ENCODE measurements at places on chromosomes 2 and 18.
A peak's percentile ranks its signal among the peaks of the same experiment; 100 is the strongest.

DNA sequence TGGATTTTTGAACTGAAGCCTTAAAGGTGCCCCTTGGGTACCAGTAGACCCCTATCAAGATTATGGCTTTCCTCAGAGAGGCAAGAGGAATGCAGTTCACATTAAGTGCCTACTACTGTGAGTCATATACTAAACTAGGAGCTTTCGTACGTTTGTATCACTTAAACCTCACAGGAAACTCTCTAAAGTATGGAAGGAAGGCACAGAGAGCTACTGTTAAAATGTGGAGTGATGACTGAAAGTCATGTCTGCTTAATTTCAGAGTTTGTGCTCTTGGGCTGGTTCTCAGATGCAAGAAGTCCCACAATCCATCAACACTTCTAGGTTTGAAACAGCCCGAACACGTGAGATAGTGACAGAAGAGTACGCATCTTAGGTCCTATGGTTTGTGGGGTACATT, 4.7 kb downstream of the PLCL1 start:
- no peak for DNase-seq

DNA sequence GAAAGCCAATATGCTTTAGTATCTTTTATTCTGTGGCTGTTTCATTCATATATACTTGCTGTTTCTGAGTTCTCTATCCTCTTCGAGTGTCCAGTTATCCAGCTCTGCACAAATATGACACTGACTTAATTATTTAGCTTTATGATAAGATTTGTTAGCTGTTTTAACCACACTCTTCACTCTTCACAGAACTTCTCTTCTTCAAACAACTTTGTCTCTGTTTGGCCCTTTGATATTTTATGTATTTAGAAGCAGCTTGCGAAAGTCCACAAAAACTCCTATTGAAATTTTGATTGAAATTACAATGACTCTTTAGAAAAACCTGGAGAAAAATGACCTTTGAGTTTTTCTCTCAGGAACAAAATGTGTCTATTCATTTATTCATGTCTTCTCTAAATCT, 407.0 kb downstream of the CPS1 start:
- DNase-seq: no peak

- DNase-seq: peak; percentile 90
Measured at GRCh38 chr2:74119912-74120825, 27.5 kb downstream of the BOLA3 start.

DNA sequence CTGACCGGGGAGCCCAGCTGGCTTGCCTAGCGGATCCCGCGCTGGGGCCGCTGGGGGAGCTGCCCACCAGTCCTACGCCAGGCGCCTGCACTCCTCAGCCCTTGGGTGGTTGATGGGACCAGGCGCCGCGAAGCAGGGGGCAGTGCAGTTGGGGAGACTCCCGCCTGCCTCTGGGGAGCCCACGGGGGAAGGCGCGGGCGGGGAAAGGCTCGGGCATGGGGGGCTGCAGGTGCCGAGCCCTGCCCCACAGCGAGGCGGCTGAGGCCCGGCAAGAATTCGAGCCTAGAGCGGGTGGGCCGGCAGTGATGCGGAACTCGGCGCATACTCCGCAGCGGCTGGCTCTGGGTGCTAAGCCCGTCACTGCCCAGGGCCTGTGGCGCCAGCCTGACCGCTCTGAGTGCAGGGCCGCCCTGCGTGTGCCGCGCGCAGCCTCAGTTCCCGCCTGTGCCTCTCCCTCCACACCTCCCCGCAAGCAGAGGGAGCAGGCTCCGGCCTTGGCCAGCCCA, 249.1 kb upstream of the TEKT4 start:
- DNase-seq: peak; percentile 37

DNA sequence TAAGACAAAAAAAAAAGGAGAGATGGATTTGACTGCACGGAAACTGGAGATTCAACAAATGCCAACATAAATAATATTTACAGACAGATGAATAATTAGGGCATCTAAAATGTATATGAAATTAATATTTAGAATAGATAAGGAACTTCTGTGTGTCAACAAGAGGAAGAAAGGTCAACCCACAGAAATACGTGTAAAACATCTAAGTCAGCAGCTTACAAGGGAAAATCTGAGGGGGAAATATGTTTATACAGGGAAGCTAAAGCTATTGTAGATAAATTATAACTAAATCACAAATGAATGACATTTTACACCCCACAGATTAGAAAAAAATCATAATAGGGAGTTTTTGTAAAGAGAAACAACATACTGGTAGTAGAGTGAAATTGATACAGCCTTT, 159.9 kb downstream of the PIEZO2 start:
- DNase-seq: no peak
